ENCODE measurements at places on chromosomes 2 and 18.

- DNase-seq: no peak
Measured at GRCh38 chr18:49055754-49056172, 105.0 kb upstream of the SMAD7 start.

- DNase-seq: no peak
Measured at GRCh38 chr2:195513119-195513518, 143.9 kb upstream of the SLC39A10 start.

- DNase-seq: no peak
Measured at GRCh38 chr2:39445934-39446333, 8.8 kb upstream of the MAP4K3 start.

DNA sequence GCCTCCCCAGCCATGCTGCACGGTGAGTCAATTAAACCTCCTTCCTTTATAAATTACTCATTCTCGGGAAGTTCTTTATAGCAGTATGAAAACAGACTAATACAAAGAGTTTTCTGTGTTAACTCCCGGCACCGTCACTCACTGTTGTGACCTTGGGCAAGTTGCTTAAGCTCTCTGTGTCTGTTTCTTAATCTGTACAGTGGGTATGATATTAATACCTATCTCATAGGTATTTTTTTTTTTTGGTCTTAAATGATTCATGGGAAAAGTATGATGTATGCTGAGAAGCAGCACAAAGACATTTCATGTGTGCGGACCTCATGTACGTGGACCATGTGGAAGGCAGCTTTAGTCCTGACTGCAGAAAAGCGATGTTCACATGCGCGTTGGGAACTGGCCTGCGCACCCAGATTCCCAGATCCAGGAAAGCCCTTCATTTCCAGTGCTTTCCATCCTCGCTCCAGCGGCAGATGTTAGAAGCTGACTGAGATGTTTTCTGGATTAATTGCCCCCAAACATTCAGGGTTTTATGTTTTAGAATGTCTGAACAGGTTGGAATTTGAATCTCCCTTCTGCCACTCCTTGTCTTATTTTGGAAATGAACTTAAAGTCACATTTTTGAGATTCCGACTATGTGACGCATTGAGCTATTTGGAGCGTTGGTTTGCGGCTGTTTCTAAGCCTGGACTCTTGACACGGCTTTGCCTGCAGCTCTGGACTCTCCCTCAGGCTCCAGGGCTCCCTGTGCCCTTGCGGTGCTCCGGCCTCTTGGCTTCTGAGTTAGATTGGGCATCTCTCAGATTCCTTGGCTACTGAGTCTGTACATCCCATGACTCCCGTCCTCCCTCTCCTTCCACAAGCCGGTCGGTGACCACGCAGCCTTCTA, 61.4 kb downstream of the SLC4A3 start:
- no peak for DNase-seq

- DNase-seq: no peak
Measured at GRCh38 chr18:7568426-7568825, 1.3 kb downstream of the PTPRM start.

DNA sequence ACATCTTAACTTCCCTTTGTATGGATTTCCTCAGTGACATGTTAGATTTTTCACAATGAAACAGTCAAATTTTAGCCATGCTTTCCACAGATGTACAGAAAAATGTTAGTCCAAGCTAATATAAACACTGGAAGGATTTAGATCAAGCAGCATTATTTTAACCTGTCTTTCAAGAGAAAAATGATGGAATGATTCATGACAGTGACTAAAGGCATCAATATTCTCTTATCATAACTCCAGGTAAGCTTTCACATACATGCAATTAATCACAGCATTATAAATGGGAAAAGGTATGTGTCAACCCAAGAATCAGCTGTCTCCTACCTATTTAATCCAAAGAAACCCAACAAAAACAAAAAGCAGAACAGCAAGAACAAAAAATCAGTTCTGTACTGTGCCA, 92.7 kb downstream of the NCKAP5 start:
- DNase-seq: no peak

GRCh38 chr2:45585267-45585861, 25.7 kb downstream of the SRBD1 start:
- DNase-seq: no peak

DNA sequence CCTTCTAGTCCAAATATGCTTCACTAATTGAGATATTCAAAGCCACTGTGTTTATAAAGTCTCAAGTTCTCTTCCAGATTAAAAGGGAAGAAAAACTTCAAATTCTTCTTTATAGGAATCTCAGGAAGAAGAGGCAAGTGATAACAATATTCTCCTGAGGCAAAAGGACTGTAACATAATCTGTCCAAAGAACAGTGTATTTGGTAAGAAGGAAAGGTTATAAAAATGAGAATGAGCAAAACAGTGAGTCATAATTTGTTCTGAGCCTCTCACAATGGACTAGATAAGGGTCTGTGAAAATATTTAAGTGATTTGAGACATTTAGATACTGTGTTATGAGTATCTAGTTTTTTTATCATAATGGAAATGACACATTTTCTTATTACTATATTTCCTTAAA, 44.3 kb downstream of the SNRPD1 start:
- DNase-seq: no peak

- DNase-seq: no peak
Measured at GRCh38 chr2:21044694-21045371, 960 bp upstream of the APOB start.

- no peak for DNase-seq
Measured at GRCh38 chr2:217206907-217207698, 347.2 kb upstream of the TNP1 start.

- DNase-seq: no peak
Measured at GRCh38 chr2:121245120-121245820, 39.7 kb downstream of the TFCP2L1 start.

GRCh38 chr2:54047091-54047490, 68.3 kb upstream of the ACYP2 start:
- no peak for DNase-seq

DNA sequence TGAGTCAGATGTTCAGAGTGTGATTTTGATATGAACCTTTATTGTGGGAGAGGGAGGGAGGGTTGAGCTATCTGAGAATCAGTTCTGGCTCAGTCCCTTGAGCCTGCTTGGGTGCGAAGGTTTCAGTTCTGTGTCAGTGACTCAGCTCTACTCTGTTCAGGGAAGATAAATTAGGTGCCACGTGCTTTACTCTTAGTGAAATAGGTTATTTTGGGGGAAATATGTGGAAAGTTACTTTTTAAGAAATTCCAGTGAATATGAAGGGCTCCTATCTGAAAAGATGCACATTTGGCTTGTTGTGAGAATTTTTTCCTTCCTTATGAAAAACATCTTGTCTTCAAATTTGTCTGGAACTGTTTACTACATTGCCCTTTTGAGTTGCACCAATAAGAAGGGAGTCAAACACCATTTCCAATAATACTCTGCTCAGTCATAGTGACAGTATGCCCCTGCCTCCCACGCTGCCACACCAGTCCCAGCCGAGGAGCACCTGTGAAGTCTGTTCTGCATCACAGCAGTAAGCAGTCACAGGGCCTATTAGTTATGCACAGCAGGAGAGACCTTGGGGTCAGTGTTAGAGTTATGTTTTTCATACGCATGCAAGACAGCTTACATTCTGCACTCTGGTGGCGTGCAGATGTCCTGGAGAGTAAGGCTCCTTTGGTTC, 32.8 kb upstream of the DNAH7 start:
- DNase-seq: no peak

GRCh38 chr2:141035846-141036420, 1094.9 kb downstream of the LRP1B start:
- no peak for DNase-seq

GRCh38 chr2:179861027-179861415, 391 bp downstream of the ZNF385B start:
- no peak for DNase-seq

GRCh38 chr2:131148426-131148825, 43.3 kb downstream of the PLEKHB2 start:
- no peak for DNase-seq

GRCh38 chr18:58544616-58545337, 84.1 kb downstream of the ALPK2 start:
- no peak for DNase-seq

DNA sequence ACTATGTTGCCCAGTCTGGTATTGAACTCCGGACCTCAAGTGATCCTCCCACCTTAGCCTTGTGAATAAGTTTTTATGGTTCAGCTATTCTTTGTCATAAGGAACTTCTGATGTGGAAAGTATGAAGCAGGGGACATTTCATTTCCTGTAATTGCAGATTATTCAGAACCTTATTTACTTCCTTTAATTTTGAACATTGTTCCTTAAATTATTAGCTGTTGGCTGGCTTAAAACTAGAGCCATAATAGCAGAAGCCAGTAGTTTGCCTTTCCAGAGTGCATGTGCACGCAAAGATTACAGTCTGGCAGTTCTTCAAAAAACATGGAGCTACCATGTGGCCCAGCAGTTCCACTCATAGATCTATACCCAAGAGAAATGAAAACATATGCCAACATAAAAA, 53.1 kb downstream of the PMS1 start:
- DNase-seq: peak; percentile 11

DNA sequence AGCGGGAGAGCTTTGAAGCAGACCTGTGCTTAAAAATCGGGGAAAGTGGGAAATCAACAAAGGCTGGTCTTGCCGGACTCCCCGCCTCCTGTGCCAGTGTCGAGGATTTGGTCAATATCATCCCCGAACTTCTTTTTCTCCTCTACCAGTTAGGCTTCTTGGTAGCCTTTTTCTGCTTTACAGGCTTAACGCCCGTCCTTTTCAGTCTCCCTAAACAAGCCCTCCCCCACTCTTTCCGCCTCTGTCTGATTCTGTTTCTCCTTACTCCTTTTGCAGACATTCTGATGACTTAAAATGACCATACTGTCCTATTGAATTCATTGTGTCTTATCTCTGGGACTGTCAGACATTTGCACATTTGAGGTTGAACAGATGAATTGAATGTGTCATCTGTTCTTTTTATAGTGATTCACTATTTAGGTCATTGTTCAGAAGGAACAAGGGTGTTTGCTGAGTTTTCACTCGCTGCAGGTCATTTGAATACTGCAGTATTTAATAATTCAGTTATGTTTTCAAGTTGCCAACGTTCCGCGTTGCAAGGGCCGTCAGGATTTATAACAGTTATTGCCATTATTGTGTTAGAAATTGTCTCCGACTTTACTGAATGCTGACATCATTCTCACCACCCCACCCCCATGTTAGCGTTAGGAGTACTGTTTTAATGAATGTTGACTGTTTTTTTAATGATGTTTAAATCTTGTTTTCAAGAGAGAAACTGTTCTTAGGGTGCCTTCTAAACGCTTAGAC, 1.1 kb downstream of the ITGAV start:
- DNase-seq: no peak

DNA sequence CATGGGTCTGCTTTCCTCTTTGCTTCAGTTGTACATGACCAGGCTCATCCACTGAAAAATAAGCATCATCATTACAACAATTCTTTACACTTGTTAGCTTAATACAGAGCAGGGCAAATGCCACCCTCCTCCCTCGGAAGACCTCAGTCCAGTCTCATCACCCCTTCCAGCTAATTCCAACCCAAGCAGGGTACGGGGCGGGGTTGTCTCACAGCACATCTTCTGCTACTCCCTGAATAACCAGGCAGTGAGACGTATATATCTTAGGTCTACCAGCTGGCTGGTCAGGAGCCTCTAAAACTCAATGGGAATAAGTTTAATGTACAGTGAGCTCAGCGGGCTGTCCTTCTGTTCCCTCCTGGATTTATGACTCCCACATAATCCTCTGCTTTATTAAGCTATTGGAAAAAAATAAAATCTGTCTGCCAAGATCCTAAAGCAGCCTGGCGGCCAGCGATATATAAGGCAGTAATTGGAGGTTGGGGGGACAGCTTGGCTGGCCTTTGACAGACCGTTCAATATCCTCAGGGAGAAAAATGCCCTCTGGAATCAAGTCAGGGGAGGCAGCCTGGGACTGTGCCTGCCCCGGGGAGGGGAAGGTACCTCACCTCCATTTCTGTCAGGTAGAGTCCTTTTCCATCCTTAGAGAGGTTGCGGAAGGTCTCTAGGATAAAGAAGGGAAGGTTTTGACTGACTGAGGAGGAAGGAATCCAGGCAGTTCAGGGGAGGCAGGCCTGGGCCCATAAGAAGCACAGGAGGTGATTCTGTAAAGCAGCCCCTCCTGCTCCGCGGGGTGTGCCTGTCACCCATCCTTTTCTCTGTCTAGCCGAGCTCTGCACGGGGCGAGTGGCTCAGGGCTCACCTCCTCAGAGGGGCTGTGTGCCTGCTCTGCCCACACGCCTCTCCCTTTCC, 76.3 kb downstream of the CAPN13 start:
- no peak for DNase-seq

GRCh38 chr2:127852388-127852787, 5.6 kb downstream of the POLR2D start:
- no peak for DNase-seq

- no peak for DNase-seq
Measured at GRCh38 chr2:8264981-8265380, 416.9 kb upstream of the ID2 start.

DNA sequence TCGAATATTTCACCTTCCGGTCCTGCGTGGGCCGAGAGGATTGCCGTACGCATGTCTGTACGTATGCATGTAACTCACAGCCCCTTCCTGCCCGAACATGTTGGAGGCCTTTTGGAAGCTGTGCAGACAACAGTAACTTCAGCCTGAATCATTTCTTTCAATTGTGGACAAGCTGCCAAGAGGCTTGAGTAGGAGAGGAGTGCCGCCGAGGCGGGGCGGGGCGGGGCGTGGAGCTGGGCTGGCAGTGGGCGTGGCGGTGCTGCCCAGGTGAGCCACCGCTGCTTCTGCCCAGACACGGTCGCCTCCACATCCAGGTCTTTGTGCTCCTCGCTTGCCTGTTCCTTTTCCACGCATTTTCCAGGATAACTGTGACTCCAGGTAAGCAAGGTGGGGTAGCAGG, at the start of gene SERPINB5:
Gene SERPINB5, plus strand, starts transcription at position 291 of the 400 bp plus-strand sequence. CDS start 7,471 bp downstream, outside the sequence.
- DNase-seq: no peak

DNA sequence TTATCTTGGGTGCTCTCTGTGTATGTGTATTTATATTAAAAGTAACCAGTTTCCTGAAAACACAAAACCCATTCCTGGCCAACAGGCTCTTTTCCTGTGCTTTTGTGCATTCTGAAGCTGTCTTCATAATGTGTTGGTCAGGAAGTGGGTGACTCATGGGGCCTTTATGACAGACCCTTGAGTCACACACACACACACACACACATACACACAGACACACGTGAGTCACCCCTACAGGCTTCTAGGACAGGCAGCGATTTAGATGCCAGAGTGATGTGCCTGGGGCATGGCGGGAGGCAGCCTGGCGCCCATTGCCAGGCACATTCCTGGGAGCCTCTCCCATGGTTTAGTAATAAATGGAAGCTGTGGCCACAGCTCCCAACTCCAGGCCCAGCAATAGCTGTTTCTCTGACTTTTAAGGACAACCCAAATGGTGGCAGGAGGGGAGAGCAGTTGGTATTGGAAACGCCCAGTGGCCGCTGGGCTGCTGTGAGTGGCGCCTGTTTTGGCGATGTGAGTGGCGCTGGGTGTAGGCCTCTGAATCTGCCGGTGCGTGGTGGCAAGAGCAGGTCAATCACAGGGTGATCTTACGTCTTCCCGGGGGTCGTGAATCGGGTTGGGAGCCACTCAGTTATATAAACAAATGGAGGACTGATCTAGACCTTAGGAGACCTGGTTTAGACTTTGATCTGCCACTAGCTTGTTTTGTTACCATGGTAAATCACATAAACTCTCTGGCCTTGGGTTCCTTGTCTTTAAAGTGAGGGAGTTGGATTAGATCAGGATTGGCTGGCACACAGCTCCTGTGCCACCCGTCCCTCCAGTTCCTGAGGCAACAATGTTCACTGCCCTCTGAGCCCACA, 150.7 kb upstream of the DLX2 start:
- DNase-seq: no peak

GRCh38 chr2:20609995-20610357, 40.9 kb downstream of the HS1BP3 start:
- no peak for DNase-seq

GRCh38 chr2:219820767-219821166, 193.3 kb downstream of the SLC4A3 start:
- no peak for DNase-seq

- no peak for DNase-seq
Measured at GRCh38 chr2:120318626-120319025, 27.3 kb upstream of the INHBB start.

Measured in NCI-H446 treated with DMSO at 0.1 percent for 48 hours (cell line).